ENCODE measurements at places on chromosomes 3 and 15.
A peak's percentile ranks its signal among the peaks of the same experiment; 100 is the strongest.

GRCh38 chr3:54342676-54343075 lies 220.3 kb downstream of the CACNA2D3 start:
- no peak for DNase-seq

- no peak for DNase-seq
Observed at GRCh38 chr3:194757647-194758061, 72.0 kb downstream of the FAM43A start.

- DNase-seq = no peak
Observed at GRCh38 chr3:126212620-126213378, 32.4 kb upstream of the ALDH1L1 start.

GRCh38 chr3:143726727-143727126 lies 121.5 kb downstream of the SLC9A9 start:
- no peak for DNase-seq

GRCh38 chr3:41138146-41138545 lies 61.2 kb upstream of the CTNNB1 start:
- DNase-seq = no peak

DNA sequence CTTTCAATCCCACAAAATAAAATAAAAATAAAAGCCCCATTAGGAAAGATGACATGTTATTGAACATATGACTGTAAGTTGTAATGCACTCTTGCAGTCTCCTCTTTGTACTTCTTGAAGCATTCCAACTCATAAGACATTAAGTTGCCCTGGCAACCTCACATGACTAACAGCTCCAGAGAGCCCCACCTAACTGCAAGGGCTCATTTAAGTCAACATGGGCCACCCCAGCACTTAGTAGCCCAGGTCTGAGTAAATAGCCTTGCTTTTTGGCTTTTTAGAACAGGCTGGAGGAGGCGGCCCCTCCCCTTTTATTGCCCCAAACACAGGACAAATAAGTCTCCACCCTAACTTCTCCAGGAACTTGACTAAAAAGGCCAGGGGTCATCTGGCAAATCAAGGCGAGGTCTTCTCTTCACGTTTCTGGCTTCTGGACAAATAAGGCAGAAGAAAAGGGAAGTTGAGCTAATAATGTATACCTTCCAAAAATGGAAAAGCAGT lies 135.1 kb downstream of the TMCO5A start:
- DNase-seq = peak; percentile 63

DNA sequence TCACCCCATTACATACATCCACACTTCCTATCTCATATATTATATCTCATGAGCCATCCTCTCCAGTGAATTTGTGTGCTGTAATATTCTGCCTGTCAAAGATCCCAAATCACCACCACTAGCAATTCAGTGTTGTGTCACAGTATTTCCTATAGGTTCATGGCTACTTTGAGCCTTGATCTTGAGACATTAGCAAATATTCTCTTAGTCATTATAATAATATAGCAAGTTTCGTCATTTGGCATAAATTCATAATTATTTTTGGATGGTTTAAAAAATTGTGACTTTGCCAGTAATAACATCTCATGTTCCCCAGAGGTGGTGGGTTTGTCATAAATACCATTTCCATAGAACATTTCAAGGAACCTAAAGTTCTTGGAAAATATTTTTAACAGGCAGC lies 47.7 kb downstream of the CMSS1 start:
- no peak for DNase-seq

- no peak for DNase-seq
Observed at GRCh38 chr3:184770541-184770940, 41.4 kb upstream of the VPS8 start.

- DNase-seq = no peak
Observed at GRCh38 chr15:98308117-98308516, 340.2 kb upstream of the IGF1R start.

GRCh38 chr15:34732430-34732829 lies 22.4 kb downstream of the GJD2 start:
- DNase-seq = no peak

DNA sequence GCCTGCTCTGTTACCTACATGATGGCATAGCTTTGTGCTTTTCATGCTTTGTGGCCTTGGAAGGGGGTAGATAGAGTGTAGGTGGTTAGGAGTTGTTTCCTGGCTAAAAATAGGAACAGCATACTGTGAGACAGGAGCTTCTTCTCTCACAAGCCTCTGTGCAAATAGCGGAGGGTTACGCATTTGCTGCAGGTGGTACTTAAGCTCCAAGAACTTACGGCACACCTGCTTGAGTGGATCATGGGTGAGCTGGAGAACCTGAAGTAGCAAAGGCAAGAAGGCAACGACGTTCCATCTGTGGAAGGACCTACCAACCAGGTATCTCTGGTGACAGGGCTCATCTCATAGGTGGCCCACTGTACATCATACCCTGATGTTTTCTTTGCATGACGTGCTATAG lies 66.0 kb downstream of the ST6GAL1 start:
- no peak for DNase-seq

DNA sequence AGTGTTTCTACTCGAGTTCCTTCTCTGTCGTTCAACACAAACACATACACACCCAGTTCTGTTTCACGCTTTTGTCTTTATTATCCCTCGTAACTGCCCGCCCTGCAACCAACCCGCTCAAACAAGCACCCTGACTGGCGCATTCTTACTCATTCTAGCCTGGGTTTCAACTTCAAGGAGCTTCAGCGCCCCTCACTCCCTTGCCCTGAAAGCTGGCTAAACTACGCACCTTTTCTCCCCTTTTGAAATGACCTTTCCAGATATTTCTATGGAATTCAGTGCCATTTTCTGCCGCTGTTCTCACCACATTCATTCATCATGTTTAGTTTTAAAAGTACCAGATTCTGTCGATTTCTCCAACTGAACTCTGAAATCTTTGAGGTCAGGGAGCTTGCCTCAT lies 653 bp upstream of the MFSD1 start:
- no peak for DNase-seq

DNA sequence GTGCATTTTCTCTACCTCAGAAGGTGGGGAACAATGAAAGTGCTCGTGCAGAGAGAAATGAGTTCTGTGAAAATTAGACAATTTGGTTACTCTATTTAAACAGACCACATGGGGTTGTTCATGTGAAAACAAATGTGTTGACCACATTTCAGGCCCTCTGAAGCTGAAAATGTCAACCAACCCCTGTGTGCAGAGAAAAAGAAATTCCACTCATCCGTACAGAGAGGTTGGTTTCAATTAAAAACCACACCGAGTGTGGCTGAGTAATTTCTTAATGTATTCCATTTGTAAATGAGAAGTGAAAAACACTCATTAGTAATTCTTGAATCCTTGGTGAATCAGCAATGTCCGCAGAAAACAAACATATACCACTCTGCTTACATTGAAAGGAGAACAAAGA lies 46.9 kb upstream of the SLC7A14 start:
- no peak for DNase-seq

DNA sequence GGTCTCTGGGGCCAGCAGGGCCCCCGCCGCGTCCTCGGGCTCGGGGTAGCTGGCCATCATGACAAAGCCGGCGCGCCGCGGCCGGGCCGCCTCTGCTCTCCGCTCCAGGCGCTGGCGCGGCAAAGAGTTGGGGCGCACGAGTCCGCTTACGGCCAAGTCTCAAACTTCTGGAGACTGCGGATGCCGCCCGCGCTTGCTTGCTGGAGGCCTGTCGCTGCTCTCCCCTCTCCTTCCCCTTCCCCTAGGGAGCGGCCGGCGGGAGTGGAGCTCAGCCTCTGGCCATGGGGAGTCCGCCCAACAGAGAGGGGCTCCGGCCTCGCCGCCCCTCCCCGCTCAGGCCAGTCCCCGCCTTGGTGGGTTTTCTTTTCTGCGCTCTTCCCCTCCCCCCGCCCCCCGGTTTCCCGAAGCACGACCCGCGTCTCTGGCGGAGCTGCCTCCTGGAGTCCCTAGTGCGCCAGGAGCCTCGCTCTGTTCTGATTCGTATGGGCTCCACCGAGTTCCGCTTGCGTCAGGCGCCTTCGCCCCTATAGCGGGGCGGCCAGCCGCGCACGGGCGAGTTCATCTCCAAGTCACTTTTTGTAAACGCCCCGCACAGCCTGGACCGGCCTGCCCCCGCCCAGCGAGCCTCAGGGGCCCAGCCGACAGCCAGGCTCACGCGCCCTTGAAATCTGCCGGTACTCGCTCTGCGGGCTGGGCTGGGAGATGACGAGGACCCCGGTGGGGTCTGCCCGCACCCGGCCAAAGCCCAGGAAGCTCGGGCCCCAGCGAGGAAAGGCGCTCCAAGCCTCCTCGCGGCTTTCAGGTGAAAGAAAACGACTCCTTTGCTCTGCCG lies at the start of the genes FOXL2 and FOXL2NB:
TSS of gene FOXL2 (minus strand) at position 475 of the 832 bp plus-strand sequence. CDS start at position 60, 415 bp downstream.
TSS of gene FOXL2NB (plus strand) at position 555 of the 832 bp plus-strand sequence. CDS start at position 703, 148 bp downstream.
- DNase-seq = peak; percentile 63

DNA sequence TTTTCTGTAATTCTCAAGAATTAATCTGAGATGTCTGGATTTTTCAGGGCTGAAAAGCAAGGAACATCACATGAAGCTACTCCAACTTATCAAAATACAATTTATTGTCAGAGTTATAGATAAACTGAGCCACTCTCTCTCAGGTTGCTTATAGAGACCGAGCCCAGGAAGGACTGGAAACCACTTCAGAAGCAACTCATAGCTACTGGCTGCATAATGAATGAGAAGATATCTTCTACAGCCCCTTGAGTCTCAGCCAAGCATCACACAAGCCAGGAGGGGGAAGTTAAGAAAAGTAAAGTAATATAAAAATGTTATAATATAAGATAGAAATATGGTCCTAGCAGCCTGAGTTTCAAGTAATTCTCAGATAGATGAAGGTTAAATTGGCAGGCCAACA lies 186.0 kb downstream of the TNIK start:
- DNase-seq = no peak

DNA sequence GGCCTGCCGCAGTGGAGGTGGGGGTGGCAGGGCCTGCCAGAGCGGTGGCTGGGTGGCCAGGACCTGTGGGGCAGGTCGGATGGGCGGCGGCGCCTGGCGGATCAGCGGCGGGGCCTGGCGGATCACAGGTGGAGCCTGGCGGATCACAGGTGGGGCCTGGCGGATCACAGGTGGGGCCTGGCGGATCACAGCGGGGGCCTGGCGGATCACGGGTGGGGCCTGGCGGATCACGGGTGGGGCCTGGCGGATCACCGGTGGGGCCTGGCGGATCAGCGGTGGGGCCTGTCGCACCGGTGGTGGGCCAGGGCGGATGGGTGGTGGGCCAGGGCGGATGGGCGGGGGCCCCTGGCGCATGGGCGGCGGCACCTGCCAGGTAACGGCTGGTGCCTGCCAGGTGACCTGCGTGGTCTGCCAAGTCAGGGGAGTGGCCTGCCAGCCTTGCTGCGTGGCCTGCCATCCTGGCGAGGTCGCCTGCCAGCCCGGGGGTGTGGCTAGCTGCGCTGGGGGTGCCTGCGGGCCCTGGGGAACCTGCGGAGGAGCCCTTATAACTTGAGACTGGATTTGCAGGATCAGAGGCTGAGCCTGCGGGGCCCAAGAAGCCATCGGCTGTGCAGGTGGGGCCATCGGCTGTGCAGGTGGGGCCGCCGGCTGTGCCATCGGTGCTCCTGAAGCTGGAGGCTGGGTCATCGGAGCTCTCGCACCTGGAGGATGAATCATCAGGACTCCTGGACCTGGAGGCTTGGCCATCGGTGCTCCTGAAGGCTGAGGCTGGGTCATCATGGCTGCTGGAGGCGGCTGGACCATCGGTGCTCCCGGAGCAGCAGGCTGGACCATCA lies 1.3 kb downstream of the MAGEL2 start:
- DNase-seq = no peak

DNA sequence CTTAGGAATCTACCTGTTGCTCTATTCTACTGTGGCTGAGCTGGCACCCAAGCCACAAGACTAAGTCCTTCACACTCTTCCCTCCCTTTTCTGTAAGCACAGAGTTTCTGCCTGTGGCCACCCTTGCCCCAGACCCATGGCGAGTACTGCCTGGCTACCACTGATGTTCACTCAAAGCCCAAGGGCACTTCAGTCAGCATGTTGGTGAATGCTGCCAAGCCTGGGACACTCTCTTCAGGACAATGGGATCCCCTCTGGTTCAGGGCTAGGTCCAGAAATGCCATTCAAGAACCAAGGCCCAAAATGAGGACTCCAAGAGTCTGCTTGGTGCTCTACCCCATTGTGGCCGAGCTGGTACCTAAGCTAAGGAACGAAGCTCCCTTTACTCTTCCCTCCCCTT lies 184.2 kb downstream of the FGF12 start:
- no peak for DNase-seq

DNA sequence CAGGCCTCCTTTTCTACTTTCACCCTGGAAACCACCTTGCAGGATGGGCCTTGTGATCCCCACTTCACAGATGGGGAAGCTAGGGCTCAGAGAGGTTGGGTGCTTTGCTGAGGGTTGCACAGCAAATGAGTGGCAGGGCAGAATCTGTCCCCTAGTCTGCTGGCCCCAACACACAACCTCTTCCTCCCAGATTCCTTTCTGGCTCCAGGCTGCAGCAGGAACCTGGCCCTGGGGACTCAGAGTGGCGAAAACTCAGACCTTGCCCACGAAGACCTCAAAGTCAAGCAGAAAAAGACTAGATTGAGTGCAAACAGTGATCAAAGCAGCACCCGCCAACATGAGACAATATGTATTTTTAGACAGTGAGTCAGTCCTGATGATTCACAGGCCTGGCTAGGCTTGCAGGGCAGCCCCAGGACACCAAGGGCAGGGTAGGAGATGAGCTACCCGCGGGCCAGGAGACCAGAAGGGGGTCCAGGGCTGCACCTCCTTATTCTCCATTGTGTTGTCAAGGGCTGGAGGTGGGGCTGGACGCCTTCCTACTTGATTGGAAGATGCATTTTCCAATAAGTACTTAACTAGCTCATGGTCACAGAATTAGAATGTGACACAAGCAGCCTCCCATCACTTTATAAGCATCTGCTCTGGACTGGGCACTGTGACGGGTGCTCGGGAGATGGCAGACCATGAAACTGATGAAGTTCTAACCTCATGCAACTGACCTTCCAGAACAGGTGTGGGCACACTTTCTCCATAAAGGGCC lies 23.9 kb downstream of the GOLGA6L2 start:
- no peak for DNase-seq

GRCh38 chr3:45319996-45320305 lies 68.4 kb upstream of the LARS2 start:
- no peak for DNase-seq

GRCh38 chr3:194129581-194130133 lies 6.3 kb upstream of the HES1 start:
- DNase-seq = no peak

GRCh38 chr3:151869181-151869580 lies 4.3 kb upstream of the SUCNR1 start:
- DNase-seq = no peak

DNA sequence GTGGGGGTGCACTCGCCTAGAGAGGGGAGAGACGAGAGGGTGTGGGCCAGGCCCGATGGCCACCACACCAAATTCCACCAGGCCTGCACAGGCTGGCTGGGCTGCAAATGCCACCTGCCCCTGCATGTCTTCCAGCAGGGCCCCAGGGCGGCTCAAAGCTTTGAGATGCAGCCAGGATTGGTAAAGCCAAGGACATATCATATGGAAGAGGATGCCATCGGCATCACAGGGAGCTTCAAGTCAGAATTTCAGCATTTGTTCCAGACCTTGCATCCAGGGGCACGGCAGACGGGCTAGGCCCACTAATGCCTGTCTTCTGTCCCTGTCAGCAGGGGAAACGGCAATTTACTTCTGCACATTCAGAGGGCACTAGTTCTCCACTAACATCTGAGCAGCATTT lies 97.8 kb downstream of the NUP210 start:
- no peak for DNase-seq

All from GM04503 (cell line).